CD4-positive, alpha-beta T cell treated with Interleukin-12 subunit alpha and Interleukin-12 subunit beta, for 1 hour (primary cell): ENCODE measurements at places on chromosomes 3 and 15.

DNA sequence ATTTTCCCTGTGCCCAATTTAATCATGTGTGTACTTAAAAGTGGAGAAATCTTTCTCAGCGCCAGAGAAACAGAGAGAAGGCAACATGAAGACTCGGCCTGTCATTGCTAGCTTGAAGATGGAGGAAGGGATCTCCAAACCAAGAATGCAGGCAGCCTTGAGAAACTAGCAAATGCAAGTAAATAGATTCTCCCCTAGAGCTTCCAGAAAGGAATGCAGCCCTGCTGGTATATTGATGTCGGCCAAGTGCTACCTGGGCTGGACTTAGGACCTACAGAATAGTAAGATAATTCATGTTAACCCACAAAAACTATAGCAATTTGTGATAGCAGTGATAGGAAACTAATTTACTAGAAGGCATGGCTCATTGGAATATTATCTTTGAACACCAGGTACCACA is 150.9 kb upstream of the ABI3BP start:
- DNase-seq, result no peak

GRCh38 chr3:66642484-66642883 is 141.7 kb upstream of the LRIG1 start:
- DNase-seq, result no peak

- no peak for DNase-seq
Measured at GRCh38 chr3:50112462-50112861, 23.7 kb downstream of the RBM5 start.

GRCh38 chr15:71117714-71118305 is 2.5 kb downstream of the THSD4 start:
- no peak for DNase-seq

GRCh38 chr3:171254315-171254714 is 205.9 kb downstream of the TNIK start:
- no peak for DNase-seq

DNA sequence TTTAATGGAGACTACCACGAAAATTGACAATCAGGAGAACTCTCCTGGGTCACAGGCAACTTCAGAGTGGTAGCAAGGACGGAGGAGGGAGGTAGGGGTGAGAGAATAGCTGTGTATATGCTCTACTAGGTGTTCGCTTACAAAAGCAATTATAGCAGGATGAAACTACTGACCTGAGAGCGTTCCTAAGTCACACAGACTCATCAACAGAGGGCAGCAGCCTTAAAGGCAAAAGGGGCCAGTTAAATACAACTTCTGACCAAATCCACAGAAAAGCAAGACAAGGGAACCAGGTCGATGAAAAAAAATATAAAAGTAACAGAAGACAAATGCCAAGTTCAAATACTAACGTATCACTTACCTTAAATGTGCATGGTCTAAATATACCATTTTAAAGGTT is 894.6 kb downstream of the PLOD2 start:
- no peak for DNase-seq

DNA sequence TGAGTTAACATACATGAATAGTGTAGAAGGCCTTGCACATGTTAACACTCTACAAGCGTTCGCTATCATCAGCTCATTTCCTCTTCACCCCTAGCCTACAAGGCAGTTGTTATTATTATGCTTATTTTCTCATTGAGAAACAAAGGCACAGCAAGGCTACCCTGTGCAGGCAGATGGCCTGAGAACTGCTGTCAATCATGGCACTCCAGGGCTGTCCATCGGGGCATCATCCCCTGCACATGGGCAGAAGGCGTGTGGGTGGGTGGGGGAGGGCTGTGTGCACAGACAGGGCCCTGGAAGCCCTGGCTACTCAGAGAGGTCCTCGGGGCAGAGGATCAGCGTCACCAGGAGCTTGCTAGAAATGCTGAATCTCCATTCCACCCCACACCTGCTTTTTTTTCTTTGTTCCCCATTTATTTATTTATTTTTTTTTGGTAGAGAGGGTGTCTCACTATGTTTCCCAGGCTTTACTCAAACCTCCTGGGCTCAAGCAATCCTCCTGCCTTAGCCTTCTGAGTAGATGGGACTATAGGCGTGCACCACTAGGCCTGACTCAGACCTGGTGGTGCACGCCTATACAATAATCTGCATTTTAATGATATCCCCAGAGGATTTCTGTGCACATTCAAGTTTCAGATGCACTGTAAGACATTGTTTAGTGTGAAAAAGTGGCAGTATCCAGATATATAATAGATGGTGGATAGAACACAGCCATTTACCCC is 9.6 kb upstream of the ZXDC start:
- no peak for DNase-seq

GRCh38 chr3:30550246-30550645 is 56.2 kb upstream of the TGFBR2 start:
- DNase-seq, result no peak

GRCh38 chr3:43774799-43775198 is 84.1 kb downstream of the ABHD5 start:
- no peak for DNase-seq

- DNase-seq, result no peak
Measured at GRCh38 chr3:184937611-184938010, 125.6 kb downstream of the VPS8 start.

- no peak for DNase-seq
Measured at GRCh38 chr3:16995601-16996000, 110.8 kb downstream of the PLCL2 start.

GRCh38 chr3:48299746-48300712 is 33.4 kb downstream of the SPINK8 start:
- peak; percentile 50 for DNase-seq

DNA sequence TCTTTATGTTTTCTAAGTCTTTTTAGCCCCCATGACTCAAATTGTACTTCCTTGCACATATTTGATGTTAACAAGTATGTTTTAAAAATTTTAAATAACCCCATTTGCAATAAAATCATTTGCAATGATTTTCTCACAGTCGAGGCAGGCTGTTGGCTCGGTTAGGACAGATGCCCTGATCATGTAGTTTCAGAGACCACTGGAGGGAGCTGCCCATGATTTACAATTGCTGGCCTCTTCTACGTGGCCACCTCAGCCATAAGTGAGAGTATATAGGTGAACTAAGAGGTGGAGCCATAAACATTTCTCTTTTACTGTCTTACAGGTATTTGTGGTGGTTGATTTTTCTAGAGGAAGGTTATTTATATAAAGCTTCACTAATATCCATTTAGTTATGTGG is 1.7 kb downstream of the DTWD1 start:
- DNase-seq, result no peak

DNA sequence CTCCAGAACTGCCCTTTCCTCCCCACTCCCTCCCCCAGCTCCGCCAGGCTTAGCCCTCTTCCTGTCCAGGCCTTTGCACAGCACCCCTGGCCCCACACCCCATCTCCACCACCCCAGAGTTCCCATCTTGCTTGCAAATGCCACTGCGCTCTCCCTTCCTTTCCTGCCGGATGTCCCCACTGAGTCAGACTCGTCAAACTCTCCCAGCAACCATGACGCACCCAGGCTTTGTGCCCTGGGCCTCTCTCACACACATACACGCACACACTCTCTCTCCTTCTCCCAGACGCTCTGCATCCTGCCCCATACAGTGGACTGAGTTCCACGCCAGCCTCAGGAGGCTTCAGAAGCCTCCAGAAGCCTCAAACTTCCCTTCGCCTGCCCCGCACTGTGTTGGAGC is 2.8 kb upstream of the CCDC9B start:
- DNase-seq, result no peak

- no peak for DNase-seq
Measured at GRCh38 chr3:152176998-152177397, 91.7 kb upstream of the MBNL1 start.

- DNase-seq, result no peak
Measured at GRCh38 chr3:168052515-168052914, 43.2 kb downstream of the GOLIM4 start.

DNA sequence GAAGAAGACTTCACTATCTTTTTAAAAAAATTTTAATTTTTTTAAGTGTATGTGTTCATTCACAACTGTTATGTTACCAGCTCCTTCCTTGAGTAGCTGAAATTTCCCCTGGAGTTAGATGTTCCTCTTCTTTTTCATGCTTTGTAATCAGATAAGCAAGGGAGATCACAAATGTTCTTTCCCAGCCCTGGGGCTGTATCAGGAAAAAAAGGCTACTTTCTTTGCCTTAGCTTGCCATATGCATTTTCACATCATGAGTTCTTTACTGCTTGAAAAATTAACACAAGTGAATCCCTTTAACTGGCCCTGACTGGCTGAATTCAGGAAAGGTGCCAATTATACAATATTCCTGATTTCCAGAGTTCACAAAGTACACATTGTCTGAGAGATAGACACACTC is 353.2 kb upstream of the ATP11B start:
- no peak for DNase-seq

DNA sequence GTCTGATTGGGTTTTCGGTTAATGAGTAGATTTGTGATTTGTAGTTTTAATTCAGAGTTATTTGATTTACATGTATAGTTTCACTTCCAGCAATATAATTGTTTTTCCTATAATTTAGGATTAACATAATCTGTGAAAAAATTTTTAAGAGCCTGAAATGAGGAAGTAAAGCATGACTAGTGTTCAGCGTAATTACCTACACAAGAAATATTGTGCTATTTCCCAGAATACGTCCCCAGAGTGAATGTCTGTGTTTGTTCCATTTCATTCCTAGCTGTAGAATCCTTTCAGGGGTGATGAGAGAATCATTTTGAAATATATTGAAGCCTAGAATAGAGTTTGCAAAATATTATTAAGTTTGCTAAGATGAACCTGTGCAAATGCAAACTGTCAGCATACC is 247.1 kb downstream of the BBX start:
- DNase-seq, result no peak

DNA sequence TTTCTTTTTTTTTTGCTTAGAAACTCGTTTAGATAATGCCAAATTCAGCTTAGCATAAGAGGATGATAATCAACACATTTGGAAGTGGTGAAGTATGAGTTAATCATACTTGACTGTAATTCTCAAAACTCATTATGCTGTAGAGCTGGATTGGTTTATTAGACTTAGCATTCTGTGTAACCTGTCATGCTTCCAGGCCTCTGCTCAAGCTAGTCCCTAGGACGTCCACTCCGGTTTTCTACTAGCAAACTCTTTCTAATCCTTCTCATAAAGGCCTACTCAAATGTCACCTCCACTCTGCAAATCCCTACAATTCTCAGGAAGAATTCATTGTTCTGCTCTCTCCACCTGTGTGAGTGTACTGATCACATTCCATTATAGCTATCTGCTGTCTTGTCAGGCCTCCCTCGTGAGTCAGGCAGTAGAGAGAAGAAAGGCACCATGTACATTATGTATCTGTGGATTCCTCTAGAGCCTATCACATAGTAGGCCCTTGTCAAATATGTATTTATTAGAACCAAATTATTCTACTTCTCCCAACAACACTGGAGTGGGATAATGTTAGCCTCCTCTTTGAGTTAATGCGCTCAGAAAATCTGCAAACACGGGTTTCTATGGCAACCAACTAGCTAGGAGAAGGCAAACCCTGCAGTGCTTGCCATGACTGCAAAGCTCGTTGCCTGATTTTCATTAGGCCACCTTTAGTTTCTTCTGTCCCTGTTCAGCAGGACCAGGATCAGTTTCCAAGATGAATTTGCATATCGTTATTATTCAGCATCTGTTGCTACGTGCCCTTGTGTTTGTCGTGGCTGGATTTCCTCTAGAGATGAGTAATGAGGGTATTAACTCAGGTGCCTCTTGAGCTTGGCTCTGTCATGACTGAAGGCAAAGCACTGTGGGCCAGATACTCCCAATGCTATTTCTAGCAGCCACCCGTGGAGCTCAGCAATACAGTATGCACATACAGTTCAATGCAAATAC is 30.7 kb downstream of the ATP13A5 start:
- no peak for DNase-seq

DNA sequence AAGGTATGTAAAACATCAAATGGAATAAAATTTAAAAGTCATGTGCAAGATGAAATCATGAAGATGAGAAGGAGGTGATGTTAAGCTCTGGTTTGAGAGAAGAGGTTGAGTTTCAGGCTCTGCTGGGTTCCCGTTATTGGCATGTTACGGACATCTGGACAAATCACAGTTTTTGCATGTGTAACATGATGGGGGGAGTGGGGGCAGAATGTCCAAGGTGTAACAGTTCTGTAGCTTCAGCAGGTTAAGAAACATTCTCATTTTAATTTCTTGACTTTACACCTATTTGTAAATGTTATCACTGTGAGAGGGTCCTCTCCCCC is 17.2 kb downstream of the TRIM71 start:
- no peak for DNase-seq

GRCh38 chr15:52021128-52021671 is 2.2 kb downstream of the MAPK6 start:
- peak; percentile 77 for DNase-seq
